Fibroblast of skin of scalp (primary cell): ENCODE measurements at places on chromosomes 11 and 22.

DNA sequence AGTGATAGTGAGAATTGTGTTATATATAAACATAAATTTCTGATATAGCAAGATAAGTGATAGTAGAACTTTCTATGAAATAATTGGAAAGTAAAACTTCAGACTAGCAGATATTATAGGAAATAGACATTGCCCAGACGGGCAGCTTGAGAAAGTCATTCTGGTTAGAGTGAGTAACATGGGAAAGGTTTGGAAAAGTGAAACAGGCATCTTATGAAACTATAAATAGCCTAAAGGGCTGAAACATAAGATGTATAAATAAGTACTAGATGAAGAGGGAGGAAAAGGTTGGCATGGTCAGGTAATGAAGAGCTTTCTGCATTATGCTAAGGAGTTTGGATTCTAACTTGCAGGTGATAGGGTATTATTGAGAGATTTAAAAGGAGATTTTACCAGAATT, 101.3 kb downstream of the DYNC2H1 start:
- DNase-seq: no peak

- no peak for DNase-seq
Observed at GRCh38 chr22:20390394-20390907, 3.5 kb upstream of the ZNF74 start.

GRCh38 chr11:128057786-128058395, 529.5 kb downstream of the ETS1 start:
- peak; percentile 28 for DNase-seq

DNA sequence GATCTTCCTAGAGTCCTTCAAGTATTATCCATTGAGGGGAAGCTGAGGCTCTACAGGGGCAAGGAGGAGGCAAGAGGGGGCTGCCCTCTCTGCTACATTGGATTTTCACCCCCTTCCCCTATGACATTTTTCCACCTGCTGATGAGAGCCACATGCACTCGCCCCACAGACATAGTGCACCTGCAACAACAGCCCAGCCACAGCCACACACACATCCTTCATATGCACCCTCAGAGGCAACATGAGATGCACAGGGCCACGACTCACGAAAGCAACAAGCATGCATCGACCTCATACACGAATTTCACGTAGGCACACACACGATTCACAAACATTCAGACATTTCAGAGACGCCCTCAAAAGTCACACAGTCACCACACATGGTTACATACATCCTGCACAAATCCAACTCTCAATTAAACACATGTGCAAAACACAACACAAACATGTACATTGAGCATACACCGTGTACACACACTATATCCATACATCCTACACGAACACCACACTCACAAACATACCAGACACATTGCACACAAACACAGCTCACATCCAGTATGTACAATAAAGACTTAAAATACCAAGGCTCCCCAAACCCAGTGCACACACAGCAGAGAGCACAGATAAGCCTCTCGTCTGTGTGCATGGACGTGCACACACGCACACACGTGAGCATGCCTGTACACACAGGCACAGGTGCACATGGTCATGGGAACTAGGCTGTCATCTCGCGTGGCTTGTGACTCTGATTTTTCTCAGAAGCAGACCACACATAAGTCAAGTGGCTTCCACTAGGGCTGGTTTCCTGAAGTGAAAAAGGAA, 6.3 kb upstream of the LRRC32 start:
- no peak for DNase-seq

DNA sequence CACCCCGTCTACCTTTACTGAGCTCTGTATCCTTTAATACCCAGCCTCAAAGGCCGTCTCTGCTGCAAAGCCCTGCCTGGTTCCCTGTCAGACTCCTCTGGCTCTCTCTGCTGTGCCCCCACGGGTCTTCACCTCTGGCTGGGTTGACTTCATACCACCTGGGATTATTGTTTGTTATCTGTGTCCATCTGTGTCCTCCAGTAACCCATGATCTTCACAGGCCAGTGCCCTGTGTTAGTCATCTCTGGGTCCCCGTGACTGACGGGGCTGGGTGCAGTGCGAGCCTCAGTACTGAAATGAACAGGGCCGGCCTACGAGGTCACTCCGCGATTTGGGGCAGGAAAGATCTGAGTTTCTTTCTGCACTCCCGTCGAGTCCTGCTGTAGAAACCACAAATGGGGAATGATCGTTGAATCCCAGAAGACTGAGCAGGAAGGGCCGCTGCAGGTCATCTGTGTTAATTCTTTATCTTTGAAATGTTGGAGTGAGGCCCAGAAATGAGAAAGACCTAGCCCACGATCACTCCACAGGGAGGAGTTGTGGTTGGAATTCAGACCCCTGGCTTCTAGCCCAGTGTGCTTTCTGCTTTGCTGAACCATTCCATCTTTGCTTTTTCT, 12.3 kb upstream of the TUB start:
- DNase-seq: peak; percentile 89

GRCh38 chr11:129414144-129414872, 38.7 kb downstream of the BARX2 start:
- DNase-seq: no peak

- DNase-seq: peak; percentile 36
Observed at GRCh38 chr22:43185860-43186261, 1.1 kb downstream of the TTLL12 start.

GRCh38 chr11:129386795-129387397, 11.2 kb downstream of the BARX2 start:
- DNase-seq: peak; percentile 20

GRCh38 chr11:112453601-112454577, 193.2 kb upstream of the PLET1 start:
- peak; percentile 27 for DNase-seq

DNA sequence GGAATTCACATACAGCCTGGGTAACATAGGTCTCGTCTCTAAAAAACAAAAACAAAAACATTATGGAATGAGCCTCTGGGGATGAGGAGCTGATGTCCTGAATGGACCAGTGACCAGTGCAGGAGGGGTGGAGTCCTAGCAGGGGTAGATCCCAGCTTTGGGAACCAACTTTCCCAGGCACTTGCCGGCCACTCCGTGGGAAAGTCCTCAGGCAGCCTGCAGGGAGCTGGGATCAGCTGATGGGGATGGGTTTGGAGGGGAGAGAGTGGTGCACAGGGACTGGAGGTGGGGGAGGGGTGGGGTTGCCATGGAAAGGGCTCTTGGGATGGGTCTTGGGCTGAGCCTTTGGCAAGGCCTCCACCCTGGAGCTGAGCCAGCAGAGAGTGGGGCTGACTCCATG, 19.1 kb downstream of the MGAT3 start:
- DNase-seq: no peak

DNA sequence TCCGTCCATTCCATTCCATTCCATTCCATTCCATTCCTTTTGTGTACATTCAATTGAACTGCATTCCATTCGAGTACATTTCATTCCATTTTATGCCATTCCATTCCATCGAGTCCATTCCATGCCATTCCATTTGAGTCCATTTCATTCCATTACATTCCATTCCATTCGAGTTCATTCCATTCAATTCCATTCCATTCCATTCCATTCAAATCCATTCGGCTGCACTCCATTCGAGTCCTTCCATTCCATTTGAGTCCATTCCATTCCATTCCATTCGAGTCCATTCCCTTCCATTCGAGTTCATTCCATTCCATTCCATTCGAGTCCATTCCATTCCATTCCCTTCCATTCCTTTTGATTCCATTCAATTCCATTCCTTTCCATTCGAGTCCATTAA, 4800.6 kb upstream of the OR11H1 start:
- DNase-seq: no peak

- DNase-seq: no peak
Observed at GRCh38 chr11:11400121-11400520, 47.1 kb upstream of the CSNK2A3 start.

DNA sequence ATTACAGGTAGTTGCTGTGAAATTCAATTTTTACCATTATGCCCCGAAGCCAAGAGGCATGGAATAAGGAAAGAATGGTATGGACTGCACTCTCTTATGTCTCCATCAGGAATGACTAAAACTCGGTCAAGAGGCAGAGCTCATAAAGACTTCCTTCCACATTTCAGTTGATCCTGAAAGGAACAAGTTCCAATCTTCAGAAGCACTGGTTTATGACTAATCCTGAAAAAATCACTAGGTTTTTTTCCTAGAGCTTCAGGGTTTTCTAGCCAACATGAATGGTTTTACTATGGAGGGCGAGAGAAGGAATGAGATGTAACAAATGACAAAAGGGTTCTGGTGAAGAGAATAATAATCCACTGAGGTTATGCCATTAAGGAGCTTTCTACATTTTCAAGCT, 832.2 kb downstream of the NTM start:
- DNase-seq: peak; percentile 61

GRCh38 chr11:74677131-74677530, 54.1 kb downstream of the CHRDL2 start:
- no peak for DNase-seq

DNA sequence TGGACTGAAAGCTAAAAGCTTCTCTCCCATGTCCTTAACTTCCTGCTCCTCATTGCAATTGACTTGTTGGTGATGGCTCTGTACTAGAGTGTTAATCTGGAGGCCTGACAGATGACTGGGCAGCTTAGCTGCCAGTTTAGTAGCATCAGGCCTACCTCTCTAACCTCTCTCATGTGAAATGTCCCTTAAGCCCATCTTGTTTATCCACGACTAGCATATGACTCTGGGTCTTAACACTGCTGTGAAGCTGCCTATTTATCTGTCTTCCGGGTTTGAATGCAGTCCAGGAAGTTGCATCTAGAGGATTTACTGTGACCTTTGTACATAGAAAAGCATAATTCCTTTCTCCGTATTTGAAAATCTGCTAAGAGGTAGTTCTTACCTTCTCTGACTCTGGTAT, 85.3 kb upstream of the HORMAD2 start:
- peak; percentile 28 for DNase-seq

GRCh38 chr11:75498556-75499255, 27.0 kb downstream of the GDPD5 start:
- peak; percentile 34 for DNase-seq

- peak; percentile 50 for DNase-seq
Observed at GRCh38 chr11:105297463-105297862, 157.9 kb upstream of the CARD18 start.

GRCh38 chr11:121578251-121578976, 125.6 kb upstream of the SORL1-AS1 start:
- no peak for DNase-seq

- DNase-seq: peak; percentile 96
Observed at GRCh38 chr11:19868281-19868821, 155.7 kb downstream of the NAV2 start.

DNA sequence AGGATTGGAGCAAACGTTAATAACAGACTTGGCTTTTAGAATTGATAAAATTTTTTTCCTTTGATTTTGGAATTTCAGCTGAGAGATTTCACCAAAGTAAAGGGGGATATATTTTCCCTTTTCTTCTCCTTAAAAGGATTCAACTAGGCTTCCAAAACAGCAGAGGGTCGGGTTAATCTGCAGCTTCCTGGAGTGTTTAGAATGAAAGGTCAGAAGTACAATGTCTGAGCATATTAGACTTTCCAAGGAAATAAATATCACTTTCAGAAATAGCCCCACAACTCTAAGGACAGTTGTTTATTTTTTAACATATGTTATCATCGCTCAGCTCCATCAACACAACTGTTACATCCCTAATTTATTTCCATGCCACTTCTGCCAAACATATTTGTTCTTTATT, 1532.9 kb upstream of the RAG2 start:
- DNase-seq: no peak

- DNase-seq: no peak
Observed at GRCh38 chr22:29224859-29225410, 19.2 kb downstream of the EMID1 start.

GRCh38 chr11:60889869-60890311, 16.5 kb downstream of the PRPF19 start:
- DNase-seq: no peak

GRCh38 chr22:26585104-26585790, 4.7 kb downstream of the TPST2 start:
- DNase-seq: peak; percentile 97

DNA sequence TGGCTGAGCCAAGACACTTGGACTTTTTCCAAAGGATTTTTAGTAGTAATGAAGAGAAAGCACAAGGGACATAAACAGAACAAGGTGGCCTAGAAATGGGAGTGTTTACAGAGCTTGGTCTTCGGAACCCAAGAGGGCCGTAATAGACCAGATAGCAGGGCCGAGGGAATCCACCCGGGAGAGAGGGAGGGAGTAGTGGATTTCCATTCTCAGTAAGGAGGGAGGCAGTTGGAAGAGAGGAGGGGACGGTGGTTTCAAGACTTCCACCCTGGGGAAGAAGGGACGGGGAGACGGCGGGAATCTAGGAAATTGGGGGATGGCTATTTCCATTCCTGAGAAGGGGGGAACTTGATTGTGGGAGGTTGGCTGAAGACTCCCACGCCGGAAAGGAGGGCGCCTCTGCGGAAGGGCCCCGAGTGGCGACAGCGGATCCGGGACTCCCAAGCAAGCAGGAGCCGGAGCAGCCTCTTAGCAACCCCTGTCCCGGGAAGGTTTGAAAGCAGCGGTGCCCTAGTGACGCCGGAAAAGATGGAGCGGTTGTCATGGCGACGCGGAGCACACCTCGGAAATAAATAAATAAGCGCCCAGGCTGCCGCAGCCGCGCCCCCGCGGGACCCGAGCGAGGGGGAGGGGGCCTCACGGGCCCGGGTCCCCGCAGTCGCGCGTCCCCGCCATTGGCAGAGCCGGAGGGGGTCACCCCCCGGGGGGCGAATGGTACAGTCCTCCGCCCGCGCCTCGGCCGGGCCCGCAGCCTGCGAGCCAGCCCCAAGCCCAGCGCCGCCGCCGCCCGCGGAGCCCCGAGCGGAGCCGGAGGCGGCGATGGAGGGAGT, 31.6 kb downstream of the EIF3F start:
- peak; percentile 69 for DNase-seq

DNA sequence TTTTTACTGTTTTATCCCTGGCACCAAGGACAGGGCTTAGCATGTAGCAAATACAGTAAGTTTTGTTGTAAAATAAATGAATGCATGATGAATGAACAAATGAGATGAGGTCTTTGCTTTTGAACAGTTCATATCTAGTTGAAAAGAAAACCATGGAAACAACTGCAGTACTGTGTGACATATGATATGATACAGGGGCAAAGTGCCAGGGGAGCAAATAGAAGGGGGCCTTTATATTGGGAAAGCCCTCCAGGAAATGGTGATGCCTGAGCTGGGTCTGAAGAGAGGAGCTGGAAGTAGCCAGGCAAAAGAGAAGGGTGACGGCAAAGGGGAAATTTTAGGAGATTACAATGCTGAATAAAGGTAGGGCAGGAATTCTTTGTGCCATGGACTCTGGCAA, 63.8 kb upstream of the UCP3 start:
- no peak for DNase-seq

GRCh38 chr11:7251836-7252682, at the start of gene SYT9:
Gene SYT9, plus strand, starts transcription at chr11:7251904. Its CDS starts 283 bp downstream, at chr11:7252187.
- peak; percentile 25 for DNase-seq

GRCh38 chr22:18012531-18012930, 11.8 kb downstream of the MICAL3 start:
- no peak for DNase-seq

GRCh38 chr11:5922749-5923426, 19.2 kb upstream of the OR56A3 start:
- DNase-seq: no peak

- DNase-seq: peak; percentile 79
Observed at GRCh38 chr11:44564670-44565210, 723 bp upstream of the CD82 start.

- DNase-seq: peak; percentile 70
Observed at GRCh38 chr11:68447015-68447801, 13.3 kb upstream of the PPP6R3 start.
